ENCODE measurements at places on chromosomes 6 and 20.

- DNase-seq = no peak
These were observed 133.5 kb upstream of the CLDN20 start for GRCh38 chr6:155130161-155130853.

DNA sequence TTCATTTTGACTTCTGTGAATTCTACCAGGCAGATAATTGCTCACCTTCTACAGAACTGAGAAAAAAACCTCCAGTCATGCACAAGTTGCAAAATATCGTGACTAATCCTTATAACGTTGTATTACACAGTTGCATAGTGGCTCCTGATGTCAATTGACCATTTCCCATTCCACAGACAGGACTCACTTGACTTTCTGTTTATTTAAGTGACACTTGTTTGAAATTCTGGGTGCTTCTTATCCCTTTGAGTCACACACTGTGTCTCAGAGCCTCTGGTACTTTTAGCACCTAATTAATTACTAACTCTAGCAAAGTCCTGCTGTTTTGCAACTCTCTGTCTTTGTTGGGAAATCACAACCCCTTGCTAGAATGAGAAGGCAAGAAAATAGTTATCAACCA lies 16.2 kb upstream of the RSPO3 start:
- DNase-seq = no peak

DNA sequence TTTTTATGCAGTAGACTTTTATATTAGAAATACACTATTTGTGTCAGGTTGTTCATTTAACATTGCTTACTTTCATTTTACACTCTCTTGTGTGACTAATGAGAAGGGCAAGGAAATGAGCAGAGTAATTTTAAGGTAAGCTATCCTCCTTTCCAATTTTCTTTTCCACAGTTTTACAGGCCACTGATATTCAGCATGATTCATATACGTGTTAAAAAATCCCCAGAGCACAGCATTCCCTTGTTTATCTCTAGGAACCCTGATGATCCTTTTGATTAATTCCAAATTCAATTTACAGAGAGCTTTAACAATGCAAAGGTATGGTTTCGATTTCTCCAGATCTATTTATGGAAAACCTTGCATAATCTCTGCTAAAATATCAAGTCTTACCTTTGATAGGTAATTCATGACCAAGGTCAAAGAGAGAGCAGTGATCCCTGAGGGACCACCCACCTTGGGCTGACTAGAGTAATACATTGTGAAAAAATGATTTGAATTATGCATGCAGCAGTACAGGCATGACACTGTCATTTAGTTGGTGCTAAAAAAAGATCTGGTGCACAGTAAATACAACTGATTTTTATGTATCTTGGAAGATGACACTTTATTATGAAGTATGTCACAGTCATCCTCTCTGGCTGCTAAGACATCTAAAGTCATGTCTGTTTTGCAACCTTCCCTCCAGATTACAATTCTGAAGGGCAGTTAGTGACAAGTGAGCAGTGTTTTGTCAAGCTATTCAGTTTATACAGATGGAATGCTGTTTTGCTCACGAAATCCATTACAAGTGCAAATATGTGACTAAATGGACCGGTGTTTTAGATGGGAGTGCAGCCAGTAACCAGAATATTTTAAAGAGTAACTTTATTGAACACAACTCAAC lies 736.6 kb downstream of the EPHA7 start:
- DNase-seq = no peak

DNA sequence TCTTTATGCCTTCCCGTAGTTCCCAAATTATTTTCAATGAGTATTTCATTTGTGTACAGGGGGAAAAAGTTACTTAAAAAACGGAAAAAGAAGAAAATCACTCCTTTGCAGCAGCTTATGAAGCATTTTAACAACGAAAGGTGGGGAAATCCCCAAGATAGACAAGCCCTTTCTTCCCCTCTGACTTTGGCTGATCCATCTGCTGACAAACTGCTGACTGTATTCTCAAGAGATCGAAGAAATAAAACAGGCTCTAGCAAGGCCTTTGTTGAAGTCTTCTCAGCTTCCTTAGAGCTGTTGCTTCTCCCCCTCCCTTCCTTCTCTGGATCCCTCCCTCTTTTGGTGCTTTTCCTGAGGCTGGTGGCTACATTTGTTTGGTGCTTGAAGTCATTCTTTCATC lies 325.2 kb downstream of the NRN1 start:
- peak; percentile 30 for DNase-seq

DNA sequence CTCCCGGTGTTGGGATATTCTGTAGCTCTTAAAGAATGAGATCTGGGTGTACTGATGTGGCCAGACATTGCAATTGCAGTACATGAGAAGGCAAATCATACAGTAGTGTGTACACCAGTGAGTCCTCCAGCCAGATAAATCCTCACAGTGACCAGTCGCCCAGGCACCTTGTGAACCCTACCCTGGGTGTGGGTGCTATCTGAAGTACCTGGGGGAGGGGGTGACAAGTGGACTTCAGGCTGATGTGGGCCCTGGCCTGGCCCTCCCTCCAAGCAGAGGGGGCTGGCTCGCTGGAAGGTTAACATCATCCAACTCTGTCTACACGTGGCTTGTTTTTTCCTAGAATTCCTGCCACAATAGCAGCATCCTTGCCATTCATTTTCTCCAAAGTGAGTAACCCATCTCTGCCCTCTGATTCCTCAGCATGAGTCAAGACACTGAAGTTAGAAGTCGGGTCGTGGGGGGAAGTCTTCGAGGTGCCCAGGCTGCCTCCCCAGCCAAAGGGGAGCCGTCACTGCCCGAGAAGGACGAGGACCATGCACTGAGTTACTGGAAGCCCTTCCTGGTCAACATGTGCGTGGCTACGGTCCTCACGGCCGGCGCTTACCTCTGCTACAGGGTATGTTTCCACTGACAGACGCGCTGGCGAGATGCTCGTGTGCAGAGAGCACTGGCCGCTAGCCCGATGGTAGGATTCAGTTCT lies 70.8 kb downstream of the PTPN1 start:
- no peak for DNase-seq

GRCh38 chr6:109292983-109293586 lies 89.2 kb downstream of the CD164 start:
- DNase-seq = no peak

- no peak for DNase-seq
These were observed 9.7 kb upstream of the TNFRSF6B start for GRCh38 chr20:63686492-63687321.
